ENCODE measurements at places on chromosomes 6 and 20. TPM values are rescaled to one million over a fixed set of nuclear protein-coding genes. Genes with fewer than 3 reads are reported as not detected.

Gene LY6G5C
- 1.2 TPM for total RNA-seq

Gene PAQR8
- 15.6 TPM for total RNA-seq

Gene MYH7B
- total RNA-seq: not detected

Gene KIAA0408
- total RNA-seq: not detected

Gene SEC23B
- total RNA-seq: 33.5 TPM

Gene SPATS1
- not detected for total RNA-seq

Gene OXT
- not detected for total RNA-seq

Gene JAG1
- 113 TPM for total RNA-seq

Gene KHDRBS2
- total RNA-seq: not detected

Gene ADGRF5
- 107 TPM for total RNA-seq

Gene OR2B6
- not detected for total RNA-seq

Gene C6orf58
- 0.26 TPM for total RNA-seq

Gene BHLHE23
- not detected for total RNA-seq
